Fibroblast of gingiva (primary cell): ENCODE measurements at places on chromosomes 7 and 10.

DNA sequence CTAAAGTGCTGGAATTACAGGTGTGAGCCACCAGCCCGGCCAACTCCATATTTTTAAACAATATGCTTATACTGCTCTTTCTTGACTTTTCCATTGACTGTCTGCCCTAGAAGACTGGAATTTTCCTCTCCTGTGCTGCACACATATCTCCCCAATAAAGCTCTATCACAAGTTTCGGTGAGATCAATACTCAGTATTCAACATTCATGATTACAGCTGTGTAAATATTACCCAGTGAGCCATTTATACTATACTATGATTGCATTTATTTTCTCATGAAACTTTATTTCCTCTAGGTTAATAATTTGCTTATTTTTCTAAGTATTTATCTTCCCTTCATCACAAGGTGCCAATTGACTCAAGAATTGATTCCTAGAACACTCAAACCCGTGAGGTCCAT, 48.5 kb upstream of the GRID1 start:
- no peak for DNase-seq

DNA sequence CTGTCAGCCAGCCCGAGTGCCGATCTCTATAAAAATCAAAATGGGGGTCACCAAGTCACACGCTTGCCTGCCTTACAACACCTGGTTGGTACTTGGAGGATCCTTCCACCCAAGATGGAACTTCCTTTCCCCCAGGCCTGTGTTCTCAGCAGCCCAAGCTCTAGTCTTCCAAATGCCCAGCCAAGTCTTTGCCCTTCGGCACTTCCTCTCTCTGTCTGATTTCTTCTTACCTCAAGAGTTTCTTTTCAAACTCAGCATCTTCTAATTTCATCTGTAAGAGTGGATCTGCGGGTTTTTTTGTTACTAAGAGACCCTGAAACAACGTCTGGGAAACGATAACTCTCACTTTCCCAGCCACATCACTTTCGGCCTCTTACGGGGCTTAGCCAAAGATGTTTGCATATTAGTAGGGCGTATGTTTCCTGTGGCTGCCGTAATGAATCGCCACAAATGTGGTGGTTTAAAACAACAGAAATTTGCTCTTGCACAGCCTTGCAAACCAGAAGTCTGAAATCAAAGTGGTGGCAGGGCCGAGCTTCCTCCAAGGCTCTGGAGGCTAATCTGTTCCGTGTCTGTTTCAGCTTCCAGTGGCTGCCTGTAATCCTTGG, 219.9 kb downstream of the TCF7L2 start:
- DNase-seq: no peak

DNA sequence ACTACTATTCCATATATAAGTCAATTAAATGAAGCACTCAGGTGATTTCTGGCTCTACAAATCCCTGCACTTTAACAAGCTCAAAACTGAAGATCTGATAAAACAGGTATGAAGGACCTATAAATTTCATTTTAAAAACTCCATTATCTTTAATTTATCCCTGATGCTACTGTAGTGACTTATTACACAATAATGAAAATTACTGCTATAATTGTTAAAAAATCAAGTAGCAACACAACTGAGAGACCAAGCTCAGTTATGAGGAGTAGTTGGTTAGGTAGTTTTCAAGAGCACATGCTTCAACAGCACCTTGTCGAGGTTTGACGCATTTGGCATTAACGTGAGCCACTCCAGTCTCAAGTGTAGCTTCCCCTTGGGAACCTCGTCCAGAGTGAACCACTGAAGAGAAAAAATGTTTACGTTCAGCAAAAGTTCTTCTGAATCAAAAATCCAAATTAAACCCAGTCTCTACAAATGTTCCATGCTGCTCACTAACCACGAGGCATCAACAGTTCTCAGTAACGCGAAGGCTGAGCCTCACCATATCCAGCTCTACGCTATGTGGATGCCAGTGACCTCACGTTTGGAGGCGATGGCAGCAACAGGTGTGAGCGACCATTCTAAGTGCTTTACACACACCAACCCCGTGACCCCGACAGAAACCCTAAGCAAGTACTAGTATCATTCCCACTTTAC, 55.3 kb upstream of the NCAPG2 start:
- DNase-seq: no peak

DNA sequence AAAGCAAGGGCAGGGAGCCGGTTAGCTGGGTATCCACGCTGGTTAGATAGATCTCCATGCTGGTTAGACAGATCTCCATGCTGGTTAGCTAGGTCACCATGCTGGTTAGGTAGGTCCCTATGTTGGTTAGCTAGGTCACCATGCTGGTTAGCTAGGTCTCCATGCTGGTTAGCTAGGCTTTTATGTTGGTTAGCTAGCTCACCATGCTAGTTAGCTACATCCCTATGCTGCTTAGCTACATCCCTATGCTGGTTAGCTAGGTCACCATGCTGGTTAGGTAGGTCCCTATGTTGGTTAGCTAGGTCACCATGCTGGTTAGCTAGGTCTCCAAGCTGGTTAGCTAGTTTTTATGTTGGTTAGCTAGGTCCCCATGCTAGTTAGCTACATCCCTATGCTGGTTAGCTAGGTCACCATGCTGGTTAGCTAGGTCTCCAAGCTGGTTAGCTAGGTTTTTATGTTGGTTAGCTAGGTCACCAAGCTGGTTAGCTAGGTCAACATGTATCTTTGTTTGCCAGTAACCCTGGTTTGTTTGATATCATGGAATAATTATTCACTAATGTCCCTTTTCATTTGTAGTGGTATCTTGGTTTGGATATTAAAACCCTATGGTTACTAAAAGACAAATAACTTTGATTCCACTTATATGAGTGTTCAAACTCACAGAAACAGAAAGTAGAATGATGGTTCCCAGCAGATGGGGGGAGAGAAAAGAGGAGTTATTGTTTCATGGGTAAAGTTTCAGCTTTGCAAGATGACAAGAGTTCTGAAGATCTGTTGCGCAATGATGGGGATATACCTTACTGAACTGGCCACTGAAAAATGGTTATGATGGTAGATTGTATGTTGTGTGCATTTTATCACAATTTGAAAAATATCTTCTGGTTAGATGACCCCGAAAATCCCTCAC, 136.2 kb downstream of the PRPF18 start:
- DNase-seq: peak; percentile 39

GRCh38 chr7:130145424-130146100, 59.6 kb downstream of the TMEM209 start:
- no peak for DNase-seq

- DNase-seq: peak; percentile 82
Observed at GRCh38 chr7:1197997-1198625, 34.6 kb upstream of the UNCX start.

GRCh38 chr7:30348083-30348560, 63.7 kb downstream of the ZNRF2 start:
- peak; percentile 91 for DNase-seq

- DNase-seq: no peak
Observed at GRCh38 chr10:78821052-78821451, 247.7 kb upstream of the ZMIZ1 start.
